GM04504 (cell line): ENCODE measurements at places on chromosomes 2 and 18.

DNA sequence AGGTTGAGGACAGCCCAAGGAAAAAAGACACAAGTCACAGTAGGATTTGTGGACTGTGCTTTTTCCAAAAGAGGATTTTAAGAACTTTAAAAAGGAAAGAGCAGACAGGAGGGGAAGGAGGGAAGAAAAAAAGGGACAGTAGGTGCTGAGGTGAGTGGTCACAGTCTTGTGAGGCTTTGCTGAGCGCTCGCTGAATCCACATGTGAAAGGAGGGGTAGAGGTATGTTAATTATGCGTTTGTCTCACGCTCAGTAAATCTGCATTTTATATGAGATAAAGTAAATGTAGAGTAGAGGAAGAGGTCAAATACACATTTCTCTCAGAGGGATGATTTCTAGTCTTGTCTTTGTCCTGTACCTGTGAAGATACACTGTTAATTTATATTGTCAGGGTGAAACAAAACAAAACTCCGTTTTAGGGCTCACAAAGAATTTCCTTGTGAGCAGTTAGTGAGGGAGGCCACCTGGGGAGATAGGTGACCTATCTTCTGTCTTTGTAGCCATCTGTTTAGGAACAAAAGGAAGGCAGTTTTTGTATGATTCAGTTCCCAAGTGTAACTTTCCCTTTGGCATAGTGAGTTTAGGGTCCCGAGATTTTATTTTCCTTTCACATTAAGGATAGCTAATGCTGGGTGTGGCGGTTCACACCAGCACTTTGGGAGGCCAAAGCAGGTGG, 25.3 kb downstream of the GNAL start:
- no peak for DNase-seq

DNA sequence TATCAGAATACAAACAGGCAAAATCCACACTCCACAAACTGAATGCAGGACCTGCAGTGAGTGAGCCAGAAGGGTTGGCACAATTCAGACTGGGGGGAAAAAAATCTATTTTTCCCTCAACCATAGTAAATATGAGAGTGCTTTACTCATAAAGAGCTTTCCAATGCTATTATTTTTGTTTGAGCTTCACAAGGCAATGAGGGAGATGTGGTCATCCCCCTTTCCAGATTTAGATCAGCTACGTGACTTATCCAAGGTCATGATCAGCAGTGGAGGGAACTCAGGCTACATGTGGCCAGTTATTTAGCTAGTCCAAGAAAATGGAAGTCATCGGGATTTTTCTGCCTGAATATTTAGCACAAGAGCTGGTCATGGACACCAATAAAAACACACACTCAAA, 120.4 kb upstream of the KLF7 start:
- DNase-seq: no peak

GRCh38 chr18:69838620-69839411, 108.9 kb downstream of the CD226 start:
- no peak for DNase-seq

- DNase-seq: no peak
Measured at GRCh38 chr2:99861376-99861760, 281.0 kb downstream of the AFF3 start.

DNA sequence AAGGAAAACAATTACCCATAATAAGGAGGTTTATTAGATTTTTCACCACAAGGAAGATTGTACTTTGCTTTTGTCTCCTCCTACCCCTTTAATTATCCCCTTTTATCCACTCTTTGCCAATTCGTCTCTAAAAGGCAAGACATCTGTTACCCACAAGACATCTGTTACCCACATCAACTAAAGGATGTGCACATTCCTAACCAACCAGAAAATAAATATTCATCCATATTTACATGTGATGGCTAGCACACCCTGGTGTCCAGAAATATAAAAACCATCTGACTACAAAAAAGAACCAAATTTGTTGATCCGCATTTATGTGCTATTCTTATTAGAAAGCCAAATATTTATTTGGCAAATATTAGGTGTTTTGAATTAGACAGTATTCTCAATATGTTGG, 35.7 kb downstream of the ACVR1C start:
- DNase-seq: peak; percentile 23

GRCh38 chr2:43005245-43005974, 213.0 kb upstream of the HAAO start:
- no peak for DNase-seq

GRCh38 chr2:38098421-38099098, 22.6 kb upstream of the CYP1B1 start:
- DNase-seq: no peak

DNA sequence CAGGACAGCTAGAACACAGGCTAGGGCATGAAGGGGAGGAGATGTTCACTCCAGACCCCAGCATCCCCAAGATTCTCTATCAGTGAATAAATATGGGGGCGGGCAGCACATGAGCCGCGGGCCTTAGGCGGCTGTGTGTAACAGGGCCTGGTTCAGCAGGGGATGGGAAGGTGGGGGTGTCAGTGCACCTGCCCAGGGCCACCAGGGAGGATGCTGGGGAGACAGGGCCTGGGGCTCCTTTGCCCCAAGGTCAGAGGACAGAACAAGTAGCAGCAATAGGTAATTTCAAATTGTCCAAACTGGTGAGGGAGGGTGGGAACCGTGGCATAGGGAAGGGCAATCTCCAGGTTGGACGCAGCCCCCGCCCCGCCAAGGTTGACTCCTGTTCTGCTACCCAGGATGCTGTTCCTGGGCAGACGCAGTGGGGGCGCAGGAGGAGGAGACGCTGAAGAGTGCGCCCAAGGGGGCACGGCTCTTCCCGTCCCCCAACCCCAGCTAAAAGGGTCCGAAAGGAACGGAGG, 16.2 kb downstream of the CYP26B1 start:
- no peak for DNase-seq
